ENCODE measurements at places on chromosomes 5 and 9.

GRCh38 chr5:16427587-16427986 lies 38.0 kb downstream of the ZNF622 start:
- no peak for DNase-seq

DNA sequence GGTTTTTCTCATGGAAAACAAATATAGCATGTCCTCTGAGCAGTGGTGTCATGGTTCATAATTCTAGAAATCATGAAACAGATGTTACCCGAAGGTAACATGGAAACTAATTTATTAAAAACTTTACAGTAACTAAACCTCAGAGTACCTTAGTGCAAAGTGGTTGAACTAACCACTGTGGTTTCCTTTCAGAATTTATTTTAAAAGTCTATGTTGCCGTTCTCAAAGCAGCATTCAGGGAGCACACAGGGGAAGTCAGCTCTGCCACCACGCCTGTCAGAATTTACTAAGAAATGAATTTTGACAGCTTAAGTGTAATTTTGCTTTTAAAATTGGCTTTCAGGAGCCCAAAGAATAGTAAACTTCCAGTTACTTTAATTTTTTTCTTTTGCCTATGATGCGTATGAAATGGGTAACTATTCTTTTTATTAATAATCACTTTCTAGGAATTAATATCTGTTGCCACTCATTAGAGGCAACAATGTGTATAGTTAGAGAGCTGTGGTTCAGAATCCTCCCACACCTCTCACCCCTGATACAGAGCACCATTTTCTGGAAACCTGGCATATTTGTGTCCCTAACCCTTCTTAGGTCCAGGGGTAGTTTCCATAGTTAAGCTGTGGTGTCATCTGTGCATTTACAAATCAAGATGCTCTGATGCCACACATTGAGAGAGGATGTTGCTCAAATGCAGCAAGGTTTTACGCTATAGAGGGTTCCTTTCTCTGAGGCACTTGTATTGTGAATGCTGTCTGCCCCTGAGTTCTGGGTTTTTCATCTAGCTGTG lies 202.6 kb downstream of the ZSWIM6 start:
- no peak for DNase-seq

DNA sequence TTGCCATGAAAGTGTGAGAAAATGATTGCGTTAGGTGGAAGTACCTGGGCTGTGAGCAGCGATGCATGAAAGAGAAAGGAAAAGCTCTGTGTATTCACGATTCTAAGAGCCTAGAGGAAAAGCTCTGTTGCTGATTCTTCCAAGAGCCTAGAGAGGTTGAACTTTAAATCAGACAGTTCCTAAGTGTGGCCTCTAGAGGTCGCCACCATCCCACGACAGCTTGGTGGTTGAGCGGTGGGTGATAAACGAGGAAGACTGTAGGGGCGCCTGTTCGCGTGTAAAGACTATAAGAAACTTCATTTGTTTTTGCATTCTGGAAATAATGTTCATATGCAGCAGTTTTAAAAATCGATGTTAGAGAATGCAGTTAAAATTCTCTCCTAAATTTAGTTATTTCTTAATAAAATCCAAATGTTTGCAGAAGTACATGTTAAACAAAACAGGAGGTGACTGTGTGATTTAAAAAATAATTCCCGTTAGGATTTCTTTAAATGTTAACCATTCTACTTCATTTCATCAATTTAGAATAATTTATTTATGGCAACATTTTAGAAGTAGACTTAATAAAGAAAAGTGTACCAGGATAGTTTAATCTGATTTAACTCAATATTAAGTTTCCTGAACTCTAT lies 107.7 kb downstream of the TENT4A start:
- no peak for DNase-seq

DNA sequence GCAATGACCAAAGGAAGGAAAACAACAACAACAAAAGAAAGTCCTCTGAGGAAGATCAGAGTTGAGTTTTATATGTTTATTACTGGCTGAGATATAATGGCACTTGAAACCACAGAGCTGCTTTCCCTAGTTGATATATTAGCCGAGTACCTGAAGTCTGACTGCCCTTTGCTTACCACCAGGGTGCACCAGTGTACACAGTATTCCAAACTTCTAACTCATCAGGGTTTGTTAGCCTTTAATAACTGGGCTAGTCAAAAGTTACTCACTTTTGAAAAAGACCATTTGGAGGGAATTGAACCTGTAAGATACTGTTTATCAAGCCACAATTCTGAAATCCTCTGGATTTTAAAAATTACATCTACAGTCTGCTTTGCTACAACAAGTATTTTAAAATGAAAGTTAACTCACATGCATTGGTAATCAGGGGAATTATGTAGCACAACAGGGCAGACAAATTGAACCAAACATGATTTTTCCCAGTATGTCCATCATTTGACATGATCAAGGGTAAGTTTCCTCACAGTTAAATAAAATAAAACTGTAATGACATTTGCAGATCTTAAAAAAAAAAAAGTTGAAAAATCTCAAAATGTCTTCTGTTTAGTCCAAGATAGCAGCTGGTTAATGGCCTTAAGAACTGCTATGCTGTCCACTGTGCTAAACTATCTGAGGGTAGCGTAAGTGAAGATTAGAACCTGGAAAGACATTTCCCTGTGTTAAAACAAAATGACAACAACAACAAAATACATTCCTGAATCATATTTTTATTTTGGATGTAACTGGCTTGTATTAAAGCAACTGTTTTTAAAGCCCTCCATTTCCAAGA lies 57.3 kb upstream of the C6 start:
- DNase-seq, result no peak

DNA sequence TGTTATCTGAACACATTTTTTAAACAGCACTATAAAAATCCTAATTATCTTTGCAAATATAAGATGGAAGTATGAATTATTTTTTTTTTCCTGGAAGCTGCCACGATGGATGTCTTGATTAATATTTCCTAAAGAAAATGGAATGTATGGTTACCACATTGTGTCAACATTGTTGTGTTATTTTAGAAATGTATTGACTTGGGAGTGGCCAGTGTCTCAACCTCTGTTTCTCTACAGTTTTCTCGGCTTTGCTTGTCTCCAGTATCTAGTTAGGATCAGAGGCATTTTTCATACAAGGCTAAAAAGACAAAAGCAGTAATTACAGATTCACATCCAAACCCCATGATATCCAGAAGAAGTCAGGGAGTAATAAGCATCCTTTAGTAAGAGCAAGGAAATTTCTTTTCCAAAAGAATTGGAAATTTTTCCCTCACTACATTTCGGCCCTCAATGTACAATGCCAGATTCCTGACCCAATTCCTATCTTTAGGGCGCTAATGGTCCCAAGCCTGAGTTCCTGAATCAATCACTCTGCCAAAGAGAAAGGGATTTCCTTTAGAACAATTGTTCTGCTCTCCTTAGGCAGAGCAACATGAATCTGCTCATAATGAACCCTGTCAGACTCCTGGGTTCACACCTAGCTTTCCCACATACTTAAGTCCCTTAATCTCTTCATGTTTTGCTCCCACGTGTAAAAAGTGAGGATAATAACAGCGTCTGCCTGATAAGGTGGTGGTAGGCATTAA lies 111.7 kb downstream of the EDIL3 start:
- DNase-seq, result no peak

GRCh38 chr5:24492229-24492628 lies 152.5 kb downstream of the CDH10 start:
- no peak for DNase-seq

- DNase-seq, result peak; percentile 30
These were observed 21.6 kb downstream of the UBAC1 start for GRCh38 chr9:135939351-135940265.

Data from stimulated activated CD8-positive, alpha-beta memory T cell treated with anti-CD3 and anti-CD28 coated beads, Interleukin-4, amount 100 ng/mL, for 24 hours (primary cell).